ENCODE measurements at places on chromosomes 3 and 15. TPM values are rescaled to one million over a fixed set of nuclear protein-coding genes. Genes with fewer than 3 reads are reported as not detected.

SAMMSON gene
- total RNA-seq = not detected

- DNase-seq = peak; percentile 22
Measured at GRCh38 chr15:64749167-64749566, 26.2 kb downstream of the RBPMS2 start.

ISLR gene
- total RNA-seq = 163 TPM

LRTM1 gene
- not detected for total RNA-seq

DNA sequence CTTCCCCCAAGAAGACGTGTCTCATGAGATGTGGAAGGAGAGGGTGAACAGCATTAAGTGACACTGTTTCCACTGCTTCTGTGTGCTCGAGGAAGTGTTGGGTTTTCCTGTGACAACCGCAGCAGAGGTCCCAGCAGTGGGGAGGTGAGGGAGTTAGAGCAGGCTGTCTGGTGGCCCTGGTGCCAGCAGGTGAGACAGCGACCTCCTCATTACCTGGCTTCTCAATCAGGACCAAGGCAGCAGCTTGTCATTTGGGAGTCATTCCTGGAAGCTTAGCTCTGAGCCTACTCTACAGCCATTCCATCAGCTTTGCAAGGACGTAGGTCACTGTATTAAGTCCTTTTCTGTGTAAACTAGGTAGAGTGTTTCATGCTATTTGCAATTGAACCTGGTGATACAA, 63.3 kb upstream of the RGMA start:
- no peak for DNase-seq

DNA sequence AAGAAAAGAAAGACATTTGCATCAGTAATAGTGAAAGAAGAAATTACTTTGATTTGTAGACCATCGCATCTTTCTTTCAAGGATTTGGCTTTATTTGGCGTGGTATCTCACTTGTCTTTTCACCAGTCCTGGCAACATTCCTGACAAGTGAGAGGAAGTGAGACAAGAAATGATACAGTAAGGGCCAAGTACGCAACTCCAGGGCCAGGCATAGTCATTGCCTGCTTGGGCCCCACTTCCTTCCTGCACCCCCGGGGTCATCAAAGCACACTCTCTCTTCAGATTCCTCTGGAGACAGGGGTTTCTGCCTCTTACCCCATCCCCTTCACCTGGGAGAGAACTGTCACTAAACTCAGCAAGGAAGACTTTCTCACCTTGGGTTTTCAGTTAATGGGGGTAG, 55.1 kb downstream of the CD47 start:
- no peak for DNase-seq

GHRL gene
- total RNA-seq = not detected
